ENCODE measurements at places on chromosomes 11 and 22. TPM values are rescaled to one million over a fixed set of nuclear protein-coding genes. Genes with fewer than 3 reads are reported as not detected.

GRCh38 chr11:17395554-17395961 lies 7.1 kb upstream of the KCNJ11 start:
- DNase-seq: no peak

DNA sequence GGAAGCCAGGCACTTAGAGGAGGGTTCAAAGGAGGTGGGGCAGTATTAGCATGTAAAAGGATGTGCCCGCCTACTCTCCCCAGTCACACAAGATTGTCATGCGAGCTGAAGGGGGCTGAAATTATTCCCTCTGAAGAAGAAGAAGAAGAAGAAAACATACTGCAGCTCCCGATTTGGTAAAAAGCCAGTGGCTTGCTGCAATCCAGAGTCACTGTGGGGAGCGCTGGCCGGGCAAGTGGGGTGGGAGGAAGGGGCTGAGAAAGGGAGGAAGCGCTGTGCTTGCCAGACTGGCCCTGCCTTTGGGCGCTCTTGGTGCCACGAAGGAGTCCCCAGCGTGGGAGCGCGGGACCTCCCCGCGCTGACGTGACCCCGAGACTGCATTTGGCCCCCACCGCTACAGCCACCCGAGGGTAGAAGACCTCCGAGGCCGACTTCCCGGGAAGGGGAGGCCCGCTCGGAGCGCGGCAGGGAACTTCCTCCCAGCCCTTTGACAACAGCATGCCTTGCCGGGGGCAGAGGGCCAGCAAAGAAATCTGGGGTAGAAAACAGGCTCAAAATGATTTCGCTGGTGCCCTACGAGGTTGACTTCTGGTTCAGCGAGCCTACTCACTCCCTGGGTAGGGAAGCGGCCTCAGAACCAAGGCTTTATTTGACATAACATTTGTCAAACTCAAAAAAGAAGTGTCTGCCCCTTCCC lies 906.3 kb downstream of the DLG2 start:
- DNase-seq: no peak

- no peak for DNase-seq
Observed at GRCh38 chr22:50586416-50586815, 3.8 kb upstream of the CHKB start.

Gene CCDC157
- 8.3 TPM for total RNA-seq

Gene POU2AF1
- total RNA-seq: 0.52 TPM

- DNase-seq: no peak
Observed at GRCh38 chr11:120354068-120354467, 17.9 kb downstream of the ARHGEF12 start.

Gene GLYATL1
- total RNA-seq: not detected
